ENCODE measurements at places on chromosomes 11 and 22.

- DNase-seq = no peak
These were observed 401.5 kb downstream of the TBC1D22A start for GRCh38 chr22:47163856-47164513.

- DNase-seq = no peak
These were observed 2.9 kb upstream of the HTATIP2 start for GRCh38 chr11:20360650-20361049.

GRCh38 chr22:30906946-30907345, 61.6 kb downstream of the MORC2 start:
- DNase-seq = no peak

GRCh38 chr11:114073828-114074381, 14.4 kb downstream of the ZBTB16 start:
- no peak for DNase-seq

DNA sequence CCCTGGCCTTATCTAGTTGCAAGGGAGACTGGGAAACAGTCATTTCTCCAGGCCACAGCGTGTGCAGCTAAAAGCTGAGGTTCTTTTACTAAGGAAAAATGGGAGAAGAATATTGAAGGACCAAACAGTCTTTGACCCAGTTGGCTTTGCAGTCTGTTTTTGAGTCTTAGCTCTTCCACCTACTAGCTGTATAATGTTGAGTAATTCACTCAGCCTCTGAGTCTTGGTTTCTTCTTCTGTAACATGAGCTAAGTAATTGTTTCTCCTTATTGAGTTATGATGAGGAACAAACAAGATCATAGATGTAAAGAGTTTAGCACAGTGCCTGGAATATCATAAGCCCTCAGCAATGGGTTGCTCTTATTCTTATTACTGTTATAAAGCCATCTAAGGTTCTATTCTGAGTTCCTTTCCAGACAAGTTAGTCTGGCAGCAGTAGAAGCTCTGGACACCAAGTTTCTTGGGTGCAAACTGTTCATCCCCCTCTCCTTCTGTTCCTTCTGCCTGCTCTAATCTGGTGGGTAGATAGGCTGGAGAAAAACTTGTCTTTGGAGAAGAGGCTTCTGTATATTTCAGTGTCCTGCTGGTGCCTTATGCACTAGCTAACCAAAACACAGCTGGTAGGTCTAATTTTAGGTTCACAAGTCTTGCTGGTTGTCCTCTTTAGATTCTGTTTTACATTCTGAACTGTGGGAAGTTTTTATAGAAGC, 13.5 kb downstream of the TRIM44 start:
- DNase-seq = peak; percentile 42

GRCh38 chr11:119297938-119298337, 19.0 kb downstream of the MCAM start:
- DNase-seq = no peak

DNA sequence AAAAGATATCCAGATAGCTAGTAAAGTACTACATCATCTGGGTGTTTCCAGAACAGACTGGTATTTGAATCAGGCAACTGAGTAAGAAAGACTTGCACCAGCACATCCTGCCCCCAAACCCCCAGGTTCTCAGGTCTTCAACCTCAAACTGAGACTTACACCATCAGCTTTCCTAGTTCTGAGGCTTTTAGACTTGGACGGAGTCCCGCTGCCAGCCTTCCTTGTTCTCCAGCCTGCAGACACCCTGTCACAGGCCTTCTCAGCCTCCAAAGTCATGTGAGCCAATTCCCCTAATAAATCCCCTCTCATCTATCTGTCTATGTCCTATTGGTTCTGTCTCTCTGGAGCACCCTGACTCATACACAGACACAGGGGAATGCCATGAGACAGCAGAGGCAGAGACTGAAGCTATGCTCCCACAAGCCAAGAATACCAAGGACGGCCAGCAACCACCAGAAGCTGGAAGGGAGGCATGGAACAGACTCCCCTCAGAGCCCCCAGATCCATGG, 10.9 kb downstream of the SMCO4 start:
- DNase-seq = no peak

- peak; percentile 93 for DNase-seq
These were observed 94.5 kb downstream of the CADM1 start for GRCh38 chr11:115409691-115410220.

DNA sequence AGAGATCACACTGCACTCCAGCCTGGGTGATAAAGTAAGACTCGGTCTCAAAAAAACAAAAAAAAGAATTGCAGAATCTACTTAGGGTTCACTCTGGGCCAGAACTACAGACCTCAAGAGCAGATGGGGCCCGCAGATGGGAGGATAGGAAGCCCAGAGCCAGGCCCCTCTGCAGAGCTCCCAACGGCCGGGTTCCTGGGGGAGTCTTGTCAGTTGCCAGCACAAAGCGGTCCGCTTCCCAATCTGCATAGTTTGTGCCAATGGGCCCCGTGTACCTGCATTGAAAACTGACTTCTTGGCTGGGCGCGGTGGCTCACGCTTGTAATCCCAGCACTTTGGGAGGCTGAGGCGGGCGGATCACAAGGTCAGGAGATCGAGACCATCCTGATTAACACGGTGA, 1.7 kb upstream of the CHID1 start:
- DNase-seq = no peak

GRCh38 chr22:31128156-31128555, 5.4 kb downstream of the INPP5J start:
- DNase-seq = no peak
